ENCODE measurements at places on chromosomes 3 and 15.

DNA sequence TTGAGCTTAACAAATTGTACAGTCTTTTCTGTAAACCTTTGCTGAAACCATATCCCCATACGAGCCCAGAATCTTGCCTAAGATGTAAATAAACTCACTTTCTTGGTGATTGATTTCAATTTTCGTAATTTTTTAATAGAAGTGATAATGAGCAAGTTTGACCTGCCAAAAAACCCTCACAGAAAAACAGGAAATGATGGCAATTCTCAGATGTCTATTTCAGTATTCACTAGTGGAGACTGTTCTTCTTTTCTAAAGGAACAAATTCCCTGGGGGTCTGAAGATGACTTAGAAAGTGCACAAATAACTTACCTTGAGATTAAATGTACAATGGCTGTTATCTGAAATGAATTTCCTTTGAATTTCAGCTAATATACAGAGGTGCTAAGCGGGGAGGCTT is 116.5 kb upstream of the CMC1 start:
- DNase-seq, result no peak

GRCh38 chr3:28243424-28244106 is 2.1 kb downstream of the CMC1 start:
- no peak for DNase-seq

DNA sequence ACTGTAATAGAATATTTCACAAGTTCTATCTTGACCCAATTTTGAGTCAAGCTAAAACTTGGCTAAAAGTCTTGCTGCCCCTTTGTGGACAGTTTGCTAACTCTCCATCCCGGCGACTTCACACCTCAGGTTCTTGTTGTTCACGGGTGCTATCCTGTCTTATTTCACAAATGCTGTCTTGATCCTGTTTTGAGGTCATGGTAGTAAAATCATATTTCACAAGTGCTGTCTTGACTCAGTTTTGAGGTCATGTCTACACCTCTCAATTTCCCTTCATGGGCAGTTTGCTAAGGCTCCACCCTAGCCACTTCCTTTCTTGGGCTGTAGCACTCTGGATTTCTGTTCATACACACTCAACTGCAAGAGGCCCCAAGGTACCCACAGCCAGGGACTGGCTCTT is 45.0 kb upstream of the GK5 start:
- DNase-seq, result no peak

DNA sequence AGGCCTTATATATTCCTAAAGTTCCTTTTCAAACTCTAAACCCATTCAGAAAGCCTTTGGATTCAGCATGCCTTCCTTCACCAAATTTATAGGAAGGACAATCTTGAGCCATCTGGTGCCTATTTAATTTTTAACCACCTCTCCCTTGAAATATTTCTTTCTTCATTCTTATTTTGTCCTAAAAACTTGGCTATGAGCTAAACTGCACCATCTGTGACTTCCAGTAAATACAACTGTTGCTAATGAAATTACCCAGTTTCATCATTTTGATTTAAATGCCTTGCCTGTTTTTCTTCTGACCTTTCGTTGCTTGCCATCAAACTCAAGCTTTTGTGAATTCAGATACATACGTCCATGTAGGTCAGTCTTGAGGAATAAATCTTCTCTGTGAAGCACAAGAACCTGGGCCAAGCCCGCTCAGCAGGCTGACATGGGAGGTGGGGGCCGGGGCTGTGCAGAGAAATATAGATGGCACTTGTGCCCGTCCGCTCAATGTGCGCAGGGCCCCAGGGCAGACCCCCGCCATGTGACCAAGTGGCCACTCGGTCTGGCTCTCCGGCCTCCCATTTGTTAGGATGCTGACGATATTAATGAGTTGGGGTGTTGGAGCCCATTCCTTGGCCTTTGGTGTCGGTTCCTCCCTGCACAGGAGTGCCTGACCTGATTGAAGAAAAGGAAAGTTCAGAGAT is 335.9 kb downstream of the VPS13C start:
- DNase-seq, result no peak

DNA sequence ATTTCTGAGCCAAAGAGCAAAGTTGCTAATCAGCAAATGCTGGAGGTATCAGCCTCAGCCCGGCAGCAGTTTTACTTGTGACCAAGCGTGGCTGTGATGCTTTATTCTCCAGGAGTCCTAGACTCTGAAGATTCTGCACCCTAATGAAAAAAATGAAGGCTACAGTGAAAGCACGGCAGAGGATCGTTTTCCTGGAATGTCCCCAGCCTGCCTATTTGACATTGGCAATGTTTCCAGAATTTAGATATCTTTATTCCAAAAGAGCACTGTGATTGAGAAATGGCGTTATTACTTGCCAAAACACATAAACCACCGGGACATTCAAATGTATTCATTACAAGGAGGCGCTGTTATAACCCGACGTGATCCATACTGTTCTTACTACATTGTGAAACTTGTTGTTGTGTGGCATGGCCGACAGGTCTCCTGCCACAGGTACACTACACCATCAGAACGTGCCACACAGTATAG is 263.8 kb downstream of the SLCO3A1 start:
- no peak for DNase-seq

GRCh38 chr3:18044971-18045880 is 302.8 kb upstream of the TBC1D5 start:
- DNase-seq, result no peak

- no peak for DNase-seq
These were observed 261.0 kb upstream of the CCDC54 start for GRCh38 chr3:107116251-107116650.

DNA sequence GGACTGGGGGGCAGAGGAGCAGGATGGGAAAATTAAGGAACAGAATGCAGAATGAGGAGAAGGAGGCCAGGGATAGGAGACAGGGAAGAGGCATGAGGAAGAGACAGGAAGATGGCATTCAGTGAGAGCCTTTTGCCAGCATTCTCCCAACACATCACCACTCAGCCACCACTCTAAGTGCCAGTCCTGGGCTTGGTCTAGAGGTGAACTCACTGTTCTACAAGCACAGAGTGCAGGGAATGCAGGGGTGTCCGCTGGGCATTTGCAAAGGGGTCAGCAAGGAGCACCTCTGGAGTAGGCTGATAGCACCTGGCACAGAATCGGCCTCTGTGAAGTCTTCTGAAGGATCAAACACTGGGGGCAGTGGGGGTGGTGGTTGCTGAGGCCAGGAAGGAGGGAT is 14.6 kb upstream of the IGDCC3 start:
- DNase-seq, result no peak

DNA sequence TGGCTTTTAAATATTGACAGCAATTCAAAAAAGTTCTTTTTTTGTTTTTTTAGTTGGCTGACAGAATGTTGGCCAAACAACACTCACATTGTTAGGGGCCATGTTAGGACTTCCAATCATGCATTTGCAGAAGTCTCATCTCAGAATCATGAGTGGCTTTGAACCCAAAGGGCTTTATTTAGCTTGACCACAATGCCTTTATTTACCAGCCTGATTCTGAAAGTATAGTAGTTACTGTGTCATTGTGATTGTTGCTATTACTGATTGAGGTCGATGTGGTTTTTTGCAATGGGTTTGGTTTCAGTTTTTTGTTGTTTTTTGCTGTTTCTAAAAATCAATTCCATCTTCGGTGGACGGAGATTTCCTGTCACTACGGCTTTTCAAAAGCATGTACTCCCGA is 7.2 kb downstream of the GLDN start:
- DNase-seq, result peak; percentile 49

DNA sequence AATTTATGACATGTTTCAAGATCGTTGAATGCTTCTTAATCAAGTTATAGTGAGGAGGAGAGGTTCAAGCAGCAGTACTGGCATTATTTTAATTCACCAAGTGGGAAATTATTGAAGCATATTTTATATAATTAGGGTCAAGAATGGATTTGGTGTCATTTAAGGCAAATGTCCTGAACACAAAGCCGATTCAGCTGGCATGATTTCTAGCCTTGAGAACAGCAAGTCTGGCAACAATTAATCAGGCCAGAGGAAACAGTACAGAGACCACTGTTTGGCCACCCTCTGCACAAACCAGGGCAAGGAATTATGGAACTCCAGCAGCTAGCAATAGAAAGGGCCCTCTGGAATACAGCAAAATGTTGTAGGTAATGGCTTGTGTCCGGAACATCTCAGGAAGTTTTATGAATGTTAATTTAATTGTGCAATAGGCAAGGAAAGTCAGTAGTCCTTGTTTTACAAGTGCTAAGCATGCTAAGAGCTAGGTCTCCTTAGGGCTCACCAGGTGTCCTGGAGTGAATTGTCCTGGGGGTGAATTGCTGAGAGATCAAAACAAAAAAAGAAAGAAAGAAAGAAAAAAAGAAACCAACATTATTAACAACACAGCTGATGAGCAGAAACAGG is 38.7 kb upstream of the SNRK start:
- no peak for DNase-seq

DNA sequence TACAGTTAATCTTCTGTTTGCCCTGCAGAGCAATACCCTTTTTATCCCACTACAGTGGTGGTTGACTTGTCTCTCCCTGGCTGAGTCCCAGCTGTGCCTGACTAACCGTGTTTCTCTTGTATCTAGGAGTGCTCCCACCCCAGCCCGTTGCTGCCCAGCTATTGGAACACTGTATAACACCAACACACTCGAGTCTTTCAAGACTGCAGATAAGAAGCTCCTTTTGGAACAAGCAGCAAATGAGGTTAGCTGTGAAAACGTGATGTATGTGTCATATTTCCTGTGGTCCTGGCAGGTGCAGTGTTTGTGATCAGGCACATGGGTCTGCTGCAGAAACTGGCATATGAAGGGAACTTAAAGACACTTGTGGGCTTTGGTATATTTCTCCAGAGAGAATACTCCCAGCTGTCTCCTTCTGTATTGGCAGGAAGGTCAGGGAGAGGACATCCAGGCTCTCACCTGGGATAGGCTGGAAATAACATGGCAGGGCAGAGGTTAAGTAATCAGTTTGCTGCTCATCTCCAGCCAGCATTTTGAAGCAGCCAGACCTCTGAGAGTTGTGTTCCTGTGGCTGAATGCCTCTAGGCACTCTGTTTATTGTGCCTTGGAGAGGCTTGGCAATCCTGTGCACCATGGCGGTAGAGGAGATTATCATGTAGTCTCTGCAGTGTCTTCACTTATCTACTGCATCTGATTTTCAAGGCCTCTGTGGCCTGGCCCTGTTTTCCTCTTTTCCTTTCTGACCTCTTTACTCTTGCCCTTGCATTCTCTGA is 34.8 kb downstream of the ATG7 start:
- DNase-seq, result no peak

DNA sequence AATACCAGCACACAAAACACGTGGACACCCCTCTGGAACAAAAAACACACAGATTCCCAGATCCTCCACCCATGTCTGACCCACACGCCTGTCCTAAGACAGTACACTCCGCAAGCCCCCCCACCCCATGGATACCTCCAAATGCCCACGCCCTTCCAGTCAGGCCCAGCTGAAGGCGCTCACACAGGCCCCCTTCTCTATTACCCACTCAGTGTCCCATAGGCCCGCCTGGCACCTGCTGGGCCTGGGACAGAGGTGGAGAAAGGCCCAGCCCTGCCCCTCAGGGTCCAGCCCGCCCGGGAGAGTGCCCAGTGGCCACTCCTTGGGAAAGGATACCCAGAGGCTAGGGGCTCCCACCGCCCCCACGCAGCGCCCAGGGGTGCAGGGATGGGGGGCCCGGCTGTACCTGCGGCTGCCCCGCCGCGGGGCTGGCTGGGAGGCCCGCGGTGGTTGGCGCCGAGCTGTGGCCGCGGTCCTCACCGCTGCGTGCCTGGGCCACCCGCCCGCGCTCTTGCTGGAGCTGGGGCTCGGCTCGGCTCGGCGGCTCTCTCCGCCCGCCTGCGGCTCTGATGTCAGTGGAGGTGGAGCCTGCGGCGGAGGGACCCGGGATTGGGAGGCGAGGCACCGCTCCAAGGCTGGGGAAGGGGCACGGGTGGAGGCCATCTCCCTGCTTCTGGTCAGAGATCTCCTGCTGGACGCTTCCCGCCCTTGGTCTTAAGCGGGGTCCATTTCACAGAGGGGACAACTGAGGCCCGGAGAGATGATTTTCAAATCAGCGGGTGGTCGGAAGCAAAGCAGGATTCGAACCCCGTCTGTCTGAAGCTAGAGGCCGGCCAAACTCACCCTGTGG is at the start of gene CAMK1:
TSS of gene CAMK1 (minus strand) at position 522 of the 850 bp plus-strand sequence. CDS start 2,198 bp downstream, outside the sequence.
- DNase-seq, result no peak

- peak; percentile 47 for DNase-seq
These were observed 13.0 kb upstream of the MYO5C start for GRCh38 chr15:52308446-52309153.

DNA sequence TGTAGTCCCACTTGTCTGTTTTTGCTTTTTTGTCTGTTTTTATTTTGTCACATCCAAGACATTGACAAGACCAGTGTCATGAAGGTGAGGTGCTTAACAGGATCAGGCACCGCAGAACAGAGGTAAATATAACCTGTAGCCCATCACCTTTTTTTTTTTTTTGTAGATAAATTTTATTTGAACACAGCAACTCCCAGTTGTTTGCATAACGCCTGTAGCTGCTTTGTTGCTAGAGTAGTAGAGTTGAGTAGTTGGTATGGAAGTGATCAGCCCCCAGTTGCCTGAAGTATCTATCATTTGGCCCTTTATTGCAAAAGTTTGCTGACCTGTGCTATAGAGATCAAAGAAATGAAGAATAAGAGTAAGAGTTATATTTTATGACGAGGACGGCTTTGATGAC is 135.0 kb downstream of the TCF12 start:
- DNase-seq, result no peak

DNA sequence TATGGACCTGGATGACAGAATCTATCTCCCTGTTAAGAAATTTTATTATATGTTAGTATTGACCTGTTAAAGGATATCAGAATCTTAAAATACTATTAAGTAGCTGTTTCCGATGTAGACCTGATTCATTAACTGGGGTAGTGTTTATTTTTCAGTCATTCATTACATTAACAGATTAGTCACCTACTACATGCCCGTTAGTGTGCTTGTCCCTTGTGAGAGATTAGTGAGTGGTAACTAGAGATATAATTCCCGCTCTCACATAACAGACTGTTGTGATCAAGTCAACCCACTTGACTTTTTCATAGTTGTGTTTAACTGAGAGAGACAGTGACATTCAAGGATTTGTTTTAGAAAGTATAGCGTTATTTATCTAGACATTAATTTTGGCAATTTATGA is 166.8 kb downstream of the TCF12 start:
- no peak for DNase-seq

DNA sequence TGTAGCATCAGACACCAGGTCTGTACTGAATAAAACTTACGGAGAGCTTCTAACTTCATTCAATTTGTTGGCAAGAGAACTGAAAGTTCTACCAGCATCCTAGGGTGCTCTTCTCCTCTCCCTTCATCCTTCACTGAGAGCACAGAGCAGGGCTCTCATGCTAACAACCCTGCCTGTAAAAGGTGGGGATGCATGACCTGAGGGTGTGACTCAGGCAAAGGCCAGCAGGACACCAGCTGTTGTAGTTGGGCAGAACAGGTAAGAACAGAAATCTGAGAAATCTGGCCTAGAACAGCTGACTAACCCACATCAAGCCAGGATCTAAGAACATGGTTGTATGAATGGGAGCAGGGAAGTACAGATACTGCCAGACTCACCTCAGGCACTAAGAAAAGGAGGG is 64.2 kb downstream of the MYLK start:
- no peak for DNase-seq

DNA sequence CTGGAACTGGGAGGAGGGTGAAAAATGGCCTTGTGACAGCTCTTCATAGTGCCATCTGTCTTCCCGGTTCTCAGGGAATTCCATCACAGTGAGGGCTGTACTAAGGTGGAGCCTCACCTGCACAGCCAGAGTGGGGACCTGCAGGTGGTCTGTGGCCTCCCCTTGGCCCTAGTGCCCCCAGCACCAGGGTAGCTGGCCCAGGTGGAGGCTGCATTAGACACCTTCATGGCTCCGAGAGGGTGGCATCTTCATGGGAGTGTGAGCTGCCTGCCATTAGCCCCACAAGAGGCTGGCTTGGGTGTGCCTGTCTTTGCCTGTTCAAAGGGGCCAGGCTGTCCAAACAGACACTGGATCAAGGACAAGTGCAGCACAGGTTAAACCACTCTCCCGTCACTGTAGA is 95.5 kb upstream of the PRR23E start:
- no peak for DNase-seq
